ENCODE measurements at places on chromosomes 13 and 19.

GRCh38 chr13:110217085-110217484 lies 89.9 kb downstream of the COL4A1 start:
- no peak for DNase-seq

- no peak for DNase-seq
Observed at GRCh38 chr19:31085125-31085524, 264.1 kb downstream of the TSHZ3 start.

GRCh38 chr19:1471010-1471514 lies 8.0 kb downstream of the C19orf25 start:
- peak; percentile 74 for DNase-seq

- peak; percentile 29 for DNase-seq
Observed at GRCh38 chr19:33301144-33301899, 1.0 kb downstream of the CEBPA start.

DNA sequence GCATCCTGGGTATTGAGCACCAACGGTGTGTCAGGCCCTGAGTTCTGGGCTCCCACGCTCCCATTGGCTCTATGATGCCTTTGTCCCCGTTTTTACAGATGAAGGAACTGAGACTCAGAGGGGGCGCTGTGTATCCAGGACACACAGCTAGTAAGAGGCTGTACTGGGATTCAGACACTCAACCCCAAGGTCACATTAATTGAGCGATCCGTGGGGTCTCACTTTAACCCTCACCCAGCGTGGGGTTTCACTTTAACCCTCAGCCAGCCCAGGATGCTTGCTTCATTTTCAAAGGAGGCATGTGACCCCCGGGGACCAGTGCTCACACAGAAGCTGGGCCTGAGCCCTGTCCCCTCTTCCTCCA lies 42.6 kb downstream of the CYP4F22 start:
- no peak for DNase-seq

DNA sequence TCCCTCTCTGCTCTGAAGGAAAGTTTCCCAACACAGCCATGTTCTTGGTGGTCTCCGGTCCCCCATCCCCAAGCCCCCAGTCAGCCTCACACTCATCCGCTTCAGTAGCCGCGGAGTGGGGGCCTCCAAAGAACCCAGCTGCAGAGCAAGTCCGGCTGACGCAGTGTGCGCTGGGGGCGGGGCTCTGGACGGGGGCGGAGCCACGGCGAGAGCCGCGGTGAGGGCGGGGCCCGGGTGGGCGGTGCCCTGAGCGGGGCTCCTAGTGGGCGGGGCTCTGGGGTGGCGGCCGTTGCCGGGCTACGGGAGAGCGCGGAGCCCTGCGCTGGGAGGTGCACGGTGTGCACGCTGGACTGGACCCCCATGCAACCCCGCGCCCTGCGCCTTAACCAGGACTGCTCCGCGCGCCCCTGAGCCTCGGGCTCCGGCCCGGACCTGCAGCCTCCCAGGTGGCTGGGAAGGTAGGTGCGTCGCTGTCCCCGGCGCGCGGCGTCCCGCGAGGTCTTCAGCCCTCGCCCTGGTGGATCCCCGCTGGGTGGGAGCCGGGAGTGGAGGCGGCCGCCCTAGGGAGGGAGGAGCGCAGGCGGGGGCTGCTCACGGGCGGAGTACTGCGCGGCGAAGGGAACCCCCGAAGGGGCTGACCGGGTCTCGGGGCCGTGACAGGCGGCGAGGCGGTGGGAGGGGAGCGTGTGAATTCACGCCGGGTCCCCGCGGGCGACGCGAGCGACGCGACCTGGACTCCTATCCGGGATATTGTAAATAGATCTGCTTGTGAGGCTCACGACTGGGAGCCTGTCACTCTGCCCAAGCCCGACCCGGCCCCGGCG lies 9.1 kb downstream of the TNFRSF19 start:
- DNase-seq, result peak; percentile 74

- DNase-seq, result no peak
Observed at GRCh38 chr13:46379611-46380010, 7.4 kb downstream of the RUBCNL start.

GRCh38 chr13:113669231-113669754 lies 2.3 kb downstream of the GRK1 start:
- no peak for DNase-seq

GRCh38 chr19:50969413-50969760 lies at the start of gene KLK6:
Gene KLK6, minus strand, starts transcription at chr19:50969591. Its CDS starts 1,487 bp downstream, at chr19:50968104.
- no peak for DNase-seq

DNA sequence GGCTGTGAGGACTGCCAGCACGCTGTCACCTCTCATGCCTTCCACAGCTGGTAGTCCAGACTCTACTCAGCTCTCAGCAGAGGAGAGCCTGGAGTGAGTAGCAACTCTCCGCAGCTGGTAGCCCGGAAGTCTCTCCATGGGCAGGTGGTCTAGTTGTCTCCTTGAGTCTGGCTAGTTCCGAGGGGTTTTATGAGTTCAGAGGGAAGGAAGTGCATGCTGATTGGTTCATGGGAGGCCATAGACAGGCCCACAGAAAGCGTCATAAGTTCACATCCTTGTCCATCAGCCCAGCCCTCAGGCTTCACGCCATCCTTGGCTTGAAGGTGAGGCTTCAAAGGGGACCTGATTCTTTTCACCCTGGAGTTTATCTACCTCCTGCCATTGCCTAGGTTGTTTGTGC lies 2662.4 kb upstream of the PCDH20 start:
- DNase-seq, result no peak

- peak; percentile 51 for DNase-seq
Observed at GRCh38 chr19:35757231-35757748, 461 bp upstream of the HSPB6 start.

DNA sequence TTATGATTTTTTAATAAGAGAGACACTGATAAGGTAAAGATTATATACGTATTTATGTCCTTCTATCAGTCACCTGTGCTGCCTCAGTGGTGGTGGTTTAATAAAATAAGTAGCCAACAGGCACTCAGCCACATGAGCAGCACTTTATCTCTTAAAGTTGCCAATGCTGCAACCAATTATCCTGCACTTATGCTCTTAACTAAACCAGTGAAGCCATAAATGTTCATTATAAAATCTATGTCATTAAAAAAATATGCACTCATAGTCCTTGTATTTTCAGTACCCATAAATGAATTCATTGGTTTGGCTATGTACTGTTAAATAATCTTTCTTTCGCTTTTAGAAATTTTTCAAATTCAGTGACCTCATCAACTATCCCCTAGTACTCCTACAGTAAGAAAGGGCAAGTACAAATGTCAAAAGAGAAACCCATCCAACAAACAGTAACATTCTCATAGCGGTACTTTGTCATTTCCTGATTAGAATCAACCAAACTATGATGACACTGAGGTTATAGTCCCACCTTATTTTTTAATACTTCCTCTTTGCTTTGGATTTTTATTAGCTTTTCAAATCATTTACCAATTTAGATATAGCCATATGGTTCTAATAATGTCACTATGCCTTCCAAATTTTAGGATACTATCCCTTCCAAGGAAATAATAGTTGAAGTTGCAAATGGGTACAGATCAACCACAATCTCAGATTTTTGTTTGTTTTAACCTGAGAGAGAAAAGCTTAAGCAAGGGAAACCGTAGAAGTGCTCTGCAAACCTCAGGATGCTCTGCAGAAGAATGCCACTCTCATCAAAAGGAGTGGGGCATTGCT lies 190.9 kb downstream of the KLF12 start:
- DNase-seq, result no peak

GRCh38 chr19:45667620-45668341 lies at the start of gene GIPR:
Gene GIPR, plus strand, starts transcription at chr19:45668221. Its CDS starts 1,300 bp downstream, at chr19:45669521.
- peak; percentile 89 for DNase-seq

GRCh38 chr19:52520013-52520412 lies 7.5 kb upstream of the ZNF808 start:
- no peak for DNase-seq

DNA sequence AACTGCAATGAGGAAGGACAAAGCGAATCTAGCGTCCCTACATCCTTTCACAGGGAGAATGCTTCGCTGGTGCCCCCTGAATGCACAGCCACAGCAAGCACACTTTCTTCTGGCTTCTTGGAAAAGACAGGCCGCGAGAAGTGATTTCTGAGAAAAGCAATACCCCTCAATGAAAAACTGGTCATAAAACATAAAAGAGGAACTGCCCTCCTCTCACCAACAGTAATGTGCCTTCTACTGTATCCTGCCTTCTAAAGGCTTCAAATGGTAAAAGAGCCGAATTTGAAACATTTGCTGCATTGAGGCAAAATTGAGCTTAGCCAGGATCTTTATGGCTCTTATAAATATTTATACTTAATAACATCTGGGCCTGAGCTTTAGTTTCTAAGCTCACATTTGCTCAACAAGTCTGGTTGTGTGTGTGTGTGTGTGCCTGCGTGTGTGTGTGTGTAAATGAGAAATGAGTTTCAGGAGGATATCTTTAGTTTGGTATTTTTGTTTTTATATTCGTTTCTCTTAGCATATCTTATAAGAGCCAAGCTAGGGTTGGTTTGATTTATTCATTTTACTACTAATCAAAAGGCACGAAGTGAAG lies 246.1 kb upstream of the MAB21L1 start:
- DNase-seq, result no peak

DNA sequence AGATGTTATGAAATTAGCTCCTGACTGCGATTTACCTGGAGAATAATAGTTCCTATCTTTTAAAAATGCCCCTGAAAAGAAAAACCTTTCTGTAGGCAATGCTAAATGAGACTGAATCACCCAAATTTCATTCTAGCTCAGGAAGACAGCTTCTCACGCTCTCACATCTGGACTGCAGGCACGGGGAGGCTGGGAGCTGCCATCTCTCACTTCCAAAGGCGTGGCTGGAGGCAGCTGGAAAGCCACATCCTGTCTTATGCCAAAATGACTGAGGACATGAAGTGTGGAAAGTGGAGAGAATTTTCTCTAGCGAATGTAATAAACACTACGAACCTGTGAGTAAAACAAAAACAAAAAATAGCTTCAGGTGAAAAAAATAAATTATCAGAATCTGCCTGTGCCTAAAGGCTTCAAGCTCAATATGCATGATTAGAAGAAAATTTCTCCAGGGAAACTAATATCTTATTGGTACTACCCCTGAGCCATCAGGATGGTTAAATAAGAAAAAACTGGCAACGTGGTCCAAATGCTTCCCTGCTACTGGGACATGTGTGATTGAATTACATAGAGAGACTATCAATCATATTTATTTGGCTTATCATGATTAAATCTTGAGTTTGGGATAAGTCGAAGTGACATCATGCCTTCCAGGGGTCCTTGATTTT lies 58.1 kb upstream of the UBL3 start:
- no peak for DNase-seq

- peak; percentile 98 for DNase-seq
Observed at GRCh38 chr19:49812997-49813861, at the start of gene FUZ. Gene FUZ, minus strand, starts transcription at chr19:49813292. Its CDS starts 186 bp downstream, at chr19:49813106.

GRCh38 chr19:29573486-29573885 lies 32.6 kb upstream of the POP4 start:
- DNase-seq, result no peak

- DNase-seq, result no peak
Observed at GRCh38 chr19:33715462-33715861, 81.2 kb upstream of the KCTD15 start.
